ENCODE measurements at places on chromosomes 16 and 17.
A peak's percentile ranks its signal among the peaks of the same experiment; 100 is the strongest.

DNA sequence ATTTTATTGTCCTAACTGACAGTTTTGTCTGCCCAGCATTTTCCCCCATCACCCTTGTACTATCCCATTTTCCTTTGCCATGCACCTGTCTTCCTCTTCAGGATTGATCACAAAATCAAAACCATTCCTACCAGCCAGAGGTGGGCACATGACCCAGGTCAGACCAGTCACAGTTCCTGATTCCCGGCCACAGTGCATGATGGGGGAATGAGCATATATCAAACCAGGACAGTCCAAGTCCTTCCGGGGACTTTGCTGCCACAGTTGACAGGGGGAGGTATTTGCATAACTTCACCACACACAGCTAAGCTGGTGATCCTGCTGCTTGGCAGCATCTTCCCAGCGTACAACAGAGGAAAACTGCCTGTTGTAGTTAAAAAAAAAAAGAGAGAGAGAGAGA lies 493.9 kb downstream of the WWOX start:
- no peak for DNase-seq

DNA sequence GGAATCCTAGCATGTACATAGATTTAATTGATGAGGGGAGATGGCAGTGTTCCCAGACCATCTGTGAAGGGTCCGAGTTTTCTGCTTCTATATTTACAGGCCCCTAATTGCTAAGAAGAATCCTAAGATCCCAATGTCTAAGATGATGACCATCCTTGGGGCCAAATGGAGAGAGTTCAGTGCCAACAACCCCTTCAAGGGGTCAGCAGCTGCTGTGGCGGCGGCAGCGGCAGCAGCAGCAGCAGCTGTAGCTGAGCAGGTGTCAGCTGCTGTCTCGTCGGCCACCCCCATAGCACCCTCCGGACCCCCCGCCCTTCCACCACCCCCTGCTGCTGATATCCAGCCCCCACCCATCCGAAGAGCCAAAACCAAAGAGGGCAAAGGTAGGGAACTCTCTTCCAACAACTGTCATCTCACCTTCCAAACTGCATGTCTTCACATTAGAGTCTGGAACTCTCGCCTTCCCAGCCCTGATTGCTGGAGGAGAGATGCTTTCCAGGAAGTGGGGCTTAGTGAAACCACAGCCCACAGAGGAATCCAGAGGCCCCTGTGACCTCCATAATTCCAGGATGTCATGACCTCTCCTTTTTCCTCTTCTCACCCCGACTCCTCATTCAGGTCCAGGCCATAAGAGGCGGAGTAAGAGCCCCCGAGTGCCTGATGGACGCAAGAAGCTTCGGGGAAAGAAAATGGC lies 4.7 kb downstream of the CHD3 start:
- DNase-seq, result no peak

DNA sequence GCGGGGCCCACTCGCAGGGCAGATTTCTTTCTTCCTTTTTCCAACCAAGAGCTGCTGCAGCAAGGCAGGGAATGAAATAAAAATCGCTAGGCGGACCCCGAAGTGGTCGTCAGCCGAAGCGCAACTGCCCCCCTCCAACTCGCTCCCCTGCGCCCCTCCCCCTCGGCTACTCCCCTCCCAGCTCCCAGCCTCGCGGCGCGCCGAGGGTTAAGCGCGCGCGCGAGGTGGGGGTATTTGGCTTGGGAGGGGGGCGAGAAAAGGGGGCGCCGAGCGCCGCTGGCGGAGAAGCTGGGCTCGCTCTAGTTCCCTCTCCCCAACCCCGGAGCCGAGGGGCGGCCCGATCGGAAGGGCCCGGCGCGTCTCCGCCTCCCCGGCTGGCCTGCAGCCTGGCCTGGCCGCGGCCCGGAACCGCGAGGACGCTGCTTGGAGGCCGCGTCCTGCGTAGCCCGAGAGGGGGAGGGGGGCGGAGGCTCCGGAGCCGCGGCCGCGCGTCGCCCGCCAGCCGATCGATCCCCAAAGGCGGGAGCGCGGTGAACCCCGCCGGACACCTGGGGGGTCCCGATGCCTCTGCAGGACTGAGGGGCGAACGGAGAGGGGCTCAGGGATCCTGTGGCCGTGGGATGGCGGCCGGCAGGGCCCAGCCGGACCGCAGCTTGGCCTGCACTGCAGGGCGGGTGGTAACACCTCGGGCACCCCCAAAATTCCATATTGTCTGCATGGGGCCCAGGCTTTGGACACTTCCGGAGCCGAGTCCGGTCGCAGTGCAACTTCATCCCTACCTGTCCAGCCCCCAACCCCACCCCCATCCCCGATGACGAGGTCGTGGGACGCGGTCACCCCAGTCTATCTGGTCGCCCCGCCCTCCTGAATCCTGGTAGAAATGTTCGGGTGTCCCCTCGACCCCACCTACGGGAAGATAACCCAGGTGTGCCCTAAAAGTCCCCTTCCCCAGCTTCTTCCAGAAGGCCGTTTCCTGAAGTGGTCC lies 4.9 kb upstream of the CBX4 start:
- DNase-seq, result no peak

GRCh38 chr16:20916942-20917341 lies 16.4 kb downstream of the LYRM1 start:
- peak; percentile 48 for DNase-seq

- DNase-seq, result no peak
These were observed 231.9 kb upstream of the TNRC6C start for GRCh38 chr17:77726549-77727006.

GRCh38 chr17:66676421-66676820 lies 158.5 kb upstream of the CACNG5 start:
- DNase-seq, result no peak

DNA sequence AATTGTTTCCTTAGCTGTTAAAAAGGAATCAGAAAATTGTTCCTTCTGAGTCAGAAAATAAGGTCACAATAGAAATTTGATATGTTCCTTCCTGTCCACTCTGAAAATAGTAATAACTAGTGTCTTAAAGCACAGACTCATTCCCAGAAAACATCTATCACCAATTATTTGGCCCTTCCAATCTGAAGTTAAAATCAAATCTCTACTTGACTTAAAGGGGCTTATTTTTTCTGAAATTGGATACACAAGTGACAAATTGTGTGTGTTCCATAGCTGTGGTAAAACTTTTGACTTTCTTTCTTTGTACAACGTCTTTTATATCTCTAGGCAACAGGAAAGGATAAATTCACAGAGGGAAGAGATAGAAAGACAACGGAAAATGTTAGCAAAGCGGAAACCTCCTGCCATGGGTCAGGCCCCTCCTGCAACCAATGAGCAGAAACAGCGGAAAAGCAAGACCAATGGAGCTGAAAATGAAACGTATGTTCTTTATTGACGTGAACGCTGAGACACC lies 54.5 kb upstream of the MRC2 start:
- no peak for DNase-seq

GRCh38 chr17:33451221-33451620 lies 158.1 kb upstream of the ASIC2 start:
- no peak for DNase-seq

DNA sequence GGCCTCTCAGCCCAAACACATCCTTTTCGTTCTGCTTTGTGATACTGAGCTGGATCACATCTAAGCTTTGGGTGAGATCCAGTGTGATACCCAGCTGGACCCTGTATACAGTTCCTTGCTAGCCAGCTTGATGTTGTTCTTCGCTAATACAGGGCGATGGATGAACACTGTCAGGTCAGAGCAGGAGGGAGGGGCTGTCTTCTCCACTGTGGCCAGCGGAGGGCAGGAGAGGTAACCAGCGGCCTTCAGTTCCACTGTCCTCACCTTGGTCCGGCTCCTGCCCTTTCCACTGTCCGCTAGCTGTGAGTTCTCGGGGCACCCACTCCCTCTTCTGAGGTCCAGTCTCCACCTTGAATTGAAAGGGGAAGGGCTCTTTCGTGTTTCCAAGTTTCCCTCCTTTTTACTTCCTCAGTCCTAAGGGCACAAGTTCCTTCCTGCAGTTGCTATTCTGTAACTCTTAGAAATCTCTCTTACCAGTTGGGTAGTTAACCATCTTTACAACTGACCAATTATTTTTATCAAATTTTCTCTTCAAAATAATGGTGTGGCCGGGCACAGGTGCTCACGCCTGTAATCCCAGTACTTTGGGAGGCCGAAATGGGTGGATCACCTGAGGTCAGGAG lies 3.0 kb upstream of the ZNF213 start:
- DNase-seq, result peak; percentile 19

GRCh38 chr17:68954146-68954896 lies 871 bp downstream of the ABCA8 start:
- no peak for DNase-seq

DNA sequence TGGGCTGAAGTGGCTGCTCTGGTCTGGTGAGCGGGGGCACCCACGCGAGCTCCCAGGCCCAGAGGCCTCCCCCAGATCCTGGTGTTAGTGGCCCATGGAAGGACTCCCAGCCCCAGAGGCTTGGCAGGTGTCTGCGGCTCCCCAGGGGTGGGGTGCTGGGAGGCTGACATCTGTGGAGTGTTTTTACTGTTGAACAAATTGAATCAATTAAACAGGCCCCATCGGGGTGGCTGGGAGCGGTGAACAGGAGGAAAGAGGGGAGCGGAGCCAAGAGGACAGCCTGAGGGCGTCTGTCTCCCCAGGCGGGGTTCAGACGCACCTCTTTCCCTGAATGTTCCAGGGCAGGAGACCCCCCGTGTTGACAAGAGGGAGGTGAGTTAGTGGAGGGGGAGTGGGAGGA lies 29.9 kb downstream of the ACTG1 start:
- DNase-seq, result no peak

DNA sequence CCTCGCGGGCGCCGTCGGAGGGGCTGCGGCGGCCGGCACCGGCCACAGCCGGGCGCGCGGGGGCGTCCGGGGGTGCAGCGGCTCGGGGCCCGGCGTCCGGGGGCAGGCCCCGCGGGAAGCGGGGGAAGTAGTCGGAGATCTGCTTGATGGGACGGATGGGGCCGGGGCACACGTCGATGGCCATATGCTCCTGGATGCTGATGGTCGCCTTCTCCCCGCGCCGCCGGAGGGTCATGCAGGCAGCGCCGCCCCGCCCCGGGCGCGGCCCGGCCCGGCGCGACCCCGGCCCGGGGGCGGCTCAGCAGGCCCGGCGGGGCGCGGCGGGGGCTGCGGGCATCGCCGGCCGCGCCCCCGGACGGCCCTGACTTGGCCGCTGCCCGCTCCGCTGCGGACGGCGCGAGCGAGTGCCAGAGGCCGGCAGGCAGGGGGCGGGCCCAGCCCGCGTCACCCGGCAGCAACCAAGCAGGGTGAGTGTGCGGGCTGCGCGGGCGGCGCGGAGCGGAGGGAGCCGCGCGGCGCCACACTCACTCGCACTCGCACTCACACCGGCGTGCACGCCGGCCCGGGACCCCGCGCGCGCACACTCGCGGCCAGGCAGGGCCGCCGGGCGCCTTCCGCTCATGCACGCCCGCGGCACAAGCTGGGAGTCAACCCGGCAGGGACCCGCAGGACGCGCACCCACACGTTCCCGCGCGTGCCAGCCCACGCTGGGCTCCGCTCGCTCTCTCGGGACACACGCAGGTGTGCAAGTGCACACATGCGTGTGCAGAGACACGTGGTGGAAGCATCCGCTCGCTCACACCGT lies at the start of gene DOC2B:
Gene DOC2B, minus strand, starts transcription at position 406 of the 805 bp plus-strand sequence. Its CDS starts 171 bp downstream, at position 235.
- peak; percentile 19 for DNase-seq

GRCh38 chr17:76986365-76986764 lies 118.2 kb downstream of the MGAT5B start:
- no peak for DNase-seq

- no peak for DNase-seq
These were observed 66.1 kb downstream of the SMG6 start for GRCh38 chr17:2237521-2237921.

DNA sequence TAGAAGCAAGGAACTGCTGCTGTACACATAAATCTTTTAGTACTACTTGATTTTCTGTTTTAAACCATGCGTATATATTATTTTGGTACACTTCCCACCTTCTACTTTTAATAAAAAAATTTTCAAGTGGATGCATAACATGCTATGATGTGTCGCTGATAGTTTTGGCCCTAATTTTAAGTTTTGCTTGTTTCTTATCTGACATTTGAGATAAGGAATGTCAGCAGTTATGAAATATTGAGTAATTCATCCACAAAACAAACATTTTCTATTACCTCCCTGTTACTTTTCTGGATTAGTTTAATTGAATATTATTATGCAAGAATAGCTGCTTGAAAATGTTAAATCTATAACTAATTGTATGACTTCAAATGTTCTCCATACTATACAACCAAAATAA lies 35.8 kb downstream of the N4BP1 start:
- no peak for DNase-seq

- DNase-seq, result peak; percentile 17
These were observed 790 bp downstream of the CRHR1 start for GRCh38 chr17:45784741-45785479.

- no peak for DNase-seq
These were observed 12.2 kb upstream of the SLX4 start for GRCh38 chr16:3623642-3624041.

DNA sequence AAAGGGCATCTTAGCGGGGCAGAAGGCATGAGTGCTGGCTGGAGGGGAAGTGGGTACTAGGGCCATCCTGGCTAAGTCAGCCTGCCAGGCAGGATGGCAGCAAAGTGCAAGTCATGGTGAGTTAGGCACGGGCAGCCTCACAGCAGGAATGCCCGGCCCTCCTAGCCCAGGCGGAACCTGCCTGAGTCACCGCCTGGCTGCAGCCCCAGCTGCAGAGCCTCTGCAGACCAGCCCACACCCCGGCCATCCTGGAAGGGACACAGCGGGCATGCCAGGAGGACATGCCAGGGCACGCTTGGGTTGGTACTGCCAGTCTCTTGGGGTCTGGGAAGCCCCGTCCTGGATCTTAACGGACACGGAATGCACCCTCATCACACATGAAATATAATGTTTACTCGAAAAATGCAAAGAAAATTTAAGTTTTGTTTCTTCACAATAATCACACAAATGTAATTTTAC lies 5.0 kb upstream of the ALDH3A1 start:
- DNase-seq, result peak; percentile 84

GRCh38 chr17:27320222-27320560 lies 26.3 kb downstream of the WSB1 start:
- DNase-seq, result no peak

DNA sequence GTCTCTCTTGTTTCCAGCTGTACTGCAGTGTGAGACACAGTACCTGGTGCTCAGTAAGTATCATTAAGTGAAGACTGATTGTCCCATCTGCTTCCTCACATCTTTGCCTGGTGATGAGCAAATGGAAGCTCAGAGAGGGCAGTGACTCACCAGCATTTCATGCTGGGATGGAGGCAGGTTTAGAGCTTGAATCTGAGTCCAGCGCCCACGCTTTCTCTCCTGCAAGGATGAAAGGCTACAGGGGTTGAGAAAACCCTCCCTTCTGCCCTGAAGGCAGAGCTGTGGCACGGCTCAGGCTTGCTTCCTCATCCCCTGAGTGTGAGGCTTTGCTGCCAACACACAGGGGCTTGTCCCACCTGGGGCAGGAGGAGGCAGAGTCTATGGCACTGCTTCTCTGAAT lies 1.5 kb upstream of the RNF112 start:
- no peak for DNase-seq

- DNase-seq, result no peak
These were observed 104.2 kb downstream of the CDK5R1 start for GRCh38 chr17:32590974-32591373.

DNA sequence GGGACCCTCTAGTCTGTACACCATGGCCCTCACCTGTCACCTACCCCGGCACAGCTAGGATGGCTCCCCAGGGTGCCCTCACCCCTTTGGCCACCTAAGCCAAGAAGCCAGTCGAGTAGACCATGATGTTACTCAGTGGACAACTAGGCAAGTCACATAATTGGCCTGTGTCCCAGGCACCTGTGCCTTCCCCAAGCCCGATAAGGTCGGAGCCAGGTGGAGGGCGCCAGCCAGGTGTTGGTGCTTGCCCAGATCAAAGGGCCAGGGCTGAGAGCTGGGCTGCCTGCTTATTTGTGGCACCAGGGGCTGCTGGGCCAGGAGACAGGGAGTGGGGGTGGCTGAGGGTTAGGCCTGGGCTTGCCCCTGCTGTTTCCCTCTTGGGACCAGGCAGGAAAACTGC lies 16.8 kb downstream of the SPNS2 start:
- DNase-seq, result no peak

All from inflammatory macrophage treated with lipopolysaccharide for 1 hour (primary cell).